Smooth muscle cell of the pulmonary artery (primary cell): ENCODE measurements at places on chromosomes 6 and 20. TPM values are rescaled to one million over a fixed set of nuclear protein-coding genes. Genes with fewer than 3 reads are reported as not detected.

HM13 gene
- total RNA-seq: 101 and 113 TPM in 2 replicates

GJA1 gene
- total RNA-seq: 495 and 563 TPM in 2 replicates

TRIM31 gene
- not detected in 2 replicates for total RNA-seq

PRND gene
- not detected in 2 replicates for total RNA-seq

BHLHE23 gene
- total RNA-seq: not detected in 2 replicates

CALHM4 gene
- 0.20 TPM in 1 of 2 replicates, not detected in the other for total RNA-seq
